ENCODE measurements at places on chromosomes 7 and 10.
A peak's percentile ranks its signal among the peaks of the same experiment; 100 is the strongest.

GRCh38 chr7:89401690-89402089 is 606.2 kb upstream of the TEX47 start:
- no peak overlapping the region for H3K27ac ChIP-seq
- no peak for DNase-seq
- H3K4me3 ChIP-seq: no peak overlapping the region
- no peaks in the 10 kb centered on the region for H3K36me3 ChIP-seq

GRCh38 chr7:147062897-147063296 is 946.3 kb downstream of the CNTNAP2 start:
- DNase-seq: no peak
- H3K4me3 ChIP-seq: no peak overlapping the region
- no peaks in the 10 kb centered on the region for H3K27me3 ChIP-seq
- H3K4me1 ChIP-seq: no peaks in the 10 kb centered on the region
- no peak overlapping the region for H3K27ac ChIP-seq

DNA sequence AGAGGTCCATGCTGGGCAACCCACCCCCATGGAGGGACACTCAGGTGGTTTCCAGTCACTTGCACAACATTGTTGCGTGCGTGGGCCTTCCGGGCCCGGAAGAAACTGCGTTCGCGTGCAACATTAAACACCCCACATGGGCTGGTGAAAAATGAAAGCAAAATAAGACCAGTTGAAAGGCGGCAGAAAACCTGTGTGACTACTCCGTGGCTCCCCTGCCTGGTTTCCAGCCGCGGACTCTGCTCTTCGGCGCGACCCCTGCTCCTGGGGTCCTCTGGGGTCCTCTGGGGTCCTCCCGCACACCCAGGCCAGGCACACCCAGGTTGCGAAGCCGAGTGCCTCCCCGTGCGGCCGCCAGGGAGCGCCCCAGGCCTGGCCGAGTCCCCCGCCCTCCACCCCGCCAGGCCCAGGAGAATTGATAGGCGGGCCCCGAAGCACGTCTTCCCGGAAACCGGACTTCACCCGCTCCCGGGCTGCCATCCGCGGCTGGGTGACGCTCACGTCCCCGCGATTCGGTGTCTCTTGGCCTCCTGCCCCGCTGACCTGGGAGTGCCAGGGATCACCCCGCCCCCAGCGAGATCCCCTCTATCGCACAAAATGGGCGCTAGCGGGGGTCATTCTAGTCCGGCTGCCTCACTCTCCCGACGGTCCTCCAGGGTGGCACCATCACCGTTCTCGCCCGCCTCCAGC is 1.9 kb upstream of the SH2D4B start:
- H3K27me3 ChIP-seq: 0 out of 2 replicates have a peak, but pooled peaks cover 3% of the 10 kb centered on the region
- peak overlapping the region; percentile 62 for H3K4me3 ChIP-seq
- peaks cover 8% of the 10 kb centered on the region for H3K4me1 ChIP-seq

DNA sequence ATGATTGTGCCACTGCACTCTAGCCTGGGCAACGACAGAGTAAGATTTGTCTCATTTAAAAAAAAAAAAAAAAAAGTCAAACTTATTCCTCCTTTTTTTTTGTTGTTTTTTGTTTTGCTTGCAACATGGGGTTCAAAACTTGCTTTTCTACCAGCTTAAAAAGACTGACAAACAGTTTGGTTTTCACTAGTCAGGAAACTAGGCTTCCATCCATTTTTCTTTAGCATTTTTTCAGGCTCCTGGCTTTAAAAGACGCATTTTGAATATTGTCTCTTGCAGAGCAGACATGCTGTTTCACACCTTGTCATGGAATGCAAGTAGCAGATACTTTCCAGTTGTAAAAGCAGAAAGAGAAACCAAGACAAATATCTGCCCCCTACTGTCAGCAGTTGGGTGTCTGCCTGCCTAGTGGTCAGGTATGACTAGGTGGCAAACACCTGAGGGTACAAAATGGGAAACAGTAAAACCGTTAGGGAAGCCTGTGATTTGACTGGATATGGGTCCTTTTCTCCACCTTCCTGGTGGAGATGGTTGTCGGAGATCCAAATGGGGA is 139.9 kb downstream of the CCDC71L start:
- H3K4me3 ChIP-seq: no peak overlapping the region
- H3K27me3 ChIP-seq: no peaks in the 10 kb centered on the region
- H3K4me1 ChIP-seq: no peaks in the 10 kb centered on the region
- peak; percentile 31 for DNase-seq
- H3K27ac ChIP-seq: no peak overlapping the region

GRCh38 chr7:47303695-47304453 is 278.0 kb downstream of the TNS3 start:
- H3K27me3 ChIP-seq: no peaks in the 10 kb centered on the region
- DNase-seq: no peak
- H3K27ac ChIP-seq: no peak overlapping the region
- H3K4me3 ChIP-seq: no peak overlapping the region
- H3K36me3 ChIP-seq: no peaks in the 10 kb centered on the region
- H3K4me1 ChIP-seq: no peaks in the 10 kb centered on the region

GRCh38 chr10:18703521-18703920 is 44.3 kb downstream of the ARL5B start:
- H3K27me3 ChIP-seq: no peaks in the 10 kb centered on the region
- H3K27ac ChIP-seq: no peak overlapping the region
- H3K36me3 ChIP-seq: no peaks in the 10 kb centered on the region
- no peaks in the 10 kb centered on the region for H3K4me1 ChIP-seq
- no peak overlapping the region for H3K4me3 ChIP-seq

- peaks cover 61% of the 10 kb centered on the region for H3K27me3 ChIP-seq
- peaks cover 5% of the 10 kb centered on the region for H3K4me1 ChIP-seq
- no peaks in the 10 kb centered on the region for H3K36me3 ChIP-seq
- DNase-seq: peak; percentile 37
- H3K27ac ChIP-seq: no peak overlapping the region
Observed at GRCh38 chr7:34357068-34357467, 300.9 kb upstream of the NPSR1 start.

DNA sequence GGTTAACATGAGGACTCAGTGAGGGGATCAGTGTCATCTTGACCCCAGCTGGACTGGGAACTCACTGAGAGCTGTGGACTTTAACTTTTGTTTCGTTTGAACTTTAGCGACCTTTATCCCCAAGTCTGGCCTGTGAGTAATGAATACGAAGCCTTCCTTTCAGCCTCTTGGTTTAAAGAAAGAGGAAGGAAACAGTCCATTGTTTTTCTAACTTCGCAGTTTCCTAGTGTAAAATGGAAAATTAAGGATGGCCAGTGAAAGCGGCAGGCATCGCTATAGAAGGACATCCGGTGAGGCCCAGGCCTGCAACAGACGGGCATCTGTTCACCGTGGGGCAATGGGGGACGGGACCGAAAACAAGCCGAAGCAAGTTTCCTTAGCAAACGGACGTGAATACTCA is 44.1 kb upstream of the ADO start:
- no peaks in the 10 kb centered on the region for H3K27me3 ChIP-seq
- peaks cover 7% of the 10 kb centered on the region for H3K4me1 ChIP-seq
- no peak overlapping the region for H3K27ac ChIP-seq
- DNase-seq: no peak

GRCh38 chr7:53111031-53111430 is 75.6 kb downstream of the POM121L12 start:
- H3K4me3 ChIP-seq: no peak overlapping the region
- no peaks in the 10 kb centered on the region for H3K27me3 ChIP-seq
- no peaks in the 10 kb centered on the region for H3K36me3 ChIP-seq
- no peak overlapping the region for H3K27ac ChIP-seq

DNA sequence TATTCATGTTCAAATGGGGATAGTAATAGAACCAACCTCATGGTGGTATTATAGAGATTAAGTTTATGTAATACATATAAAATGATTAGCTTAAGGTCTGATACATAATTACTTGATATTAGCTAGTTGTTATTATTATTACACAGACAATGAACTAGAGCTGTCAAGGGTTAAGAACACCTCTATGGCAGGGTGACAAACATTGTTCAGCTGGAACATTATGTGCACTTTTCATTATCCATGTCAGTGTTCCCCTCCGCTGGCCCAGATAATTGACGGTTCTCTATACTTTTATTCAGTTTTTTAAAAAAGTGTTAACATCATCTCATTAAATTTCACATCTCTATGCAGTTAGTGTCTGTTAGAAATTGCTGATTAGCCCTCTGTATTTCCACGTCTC is 142.1 kb downstream of the CDK14 start:
- no peaks in the 10 kb centered on the region for H3K36me3 ChIP-seq
- no peak for DNase-seq
- no peaks in the 10 kb centered on the region for H3K27me3 ChIP-seq
- H3K4me3 ChIP-seq: no peak overlapping the region
- H3K4me1 ChIP-seq: no peaks in the 10 kb centered on the region

- no peaks in the 10 kb centered on the region for H3K27me3 ChIP-seq
- H3K36me3 ChIP-seq: no peaks in the 10 kb centered on the region
- no peak overlapping the region for H3K4me3 ChIP-seq
- DNase-seq: no peak
Observed at GRCh38 chr7:143434660-143435059, 8.6 kb upstream of the TAS2R60 start.

- H3K27ac ChIP-seq: peak overlapping the region; percentile 70
- H3K4me1 ChIP-seq: peaks cover 25% of the 10 kb centered on the region
- no peaks in the 10 kb centered on the region for H3K27me3 ChIP-seq
- no peak overlapping the region for H3K4me3 ChIP-seq
Observed at GRCh38 chr7:71348821-71349681, 217.1 kb downstream of the GALNT17 start.

DNA sequence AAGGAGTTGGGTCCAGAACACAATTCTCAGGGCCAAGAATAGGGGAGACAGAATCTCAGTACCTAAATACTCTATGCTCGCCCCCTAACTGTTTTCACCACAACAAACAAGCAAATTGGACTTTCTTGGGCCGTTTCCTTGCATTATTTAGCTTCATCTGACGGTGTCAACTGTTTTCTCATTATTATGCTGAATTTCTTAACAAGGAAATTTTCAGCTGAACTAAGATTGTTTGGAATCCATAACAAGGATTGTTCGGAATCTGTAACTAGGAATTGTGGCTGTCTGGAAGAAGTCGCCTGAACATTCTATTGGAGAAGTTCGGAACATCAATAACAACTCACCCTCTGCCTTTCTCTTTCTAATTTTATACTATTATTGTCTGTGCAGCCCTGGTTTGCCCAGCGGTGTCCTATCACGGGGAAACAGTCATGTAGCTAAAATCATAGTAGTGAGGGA is 15.5 kb upstream of the DLX6 start:
- no peak overlapping the region for H3K27ac ChIP-seq
- H3K36me3 ChIP-seq: no peaks in the 10 kb centered on the region
- DNase-seq: no peak
- H3K27me3 ChIP-seq: peaks cover 100% of the 10 kb centered on the region
- H3K4me3 ChIP-seq: peak overlapping the region; percentile 43

DNA sequence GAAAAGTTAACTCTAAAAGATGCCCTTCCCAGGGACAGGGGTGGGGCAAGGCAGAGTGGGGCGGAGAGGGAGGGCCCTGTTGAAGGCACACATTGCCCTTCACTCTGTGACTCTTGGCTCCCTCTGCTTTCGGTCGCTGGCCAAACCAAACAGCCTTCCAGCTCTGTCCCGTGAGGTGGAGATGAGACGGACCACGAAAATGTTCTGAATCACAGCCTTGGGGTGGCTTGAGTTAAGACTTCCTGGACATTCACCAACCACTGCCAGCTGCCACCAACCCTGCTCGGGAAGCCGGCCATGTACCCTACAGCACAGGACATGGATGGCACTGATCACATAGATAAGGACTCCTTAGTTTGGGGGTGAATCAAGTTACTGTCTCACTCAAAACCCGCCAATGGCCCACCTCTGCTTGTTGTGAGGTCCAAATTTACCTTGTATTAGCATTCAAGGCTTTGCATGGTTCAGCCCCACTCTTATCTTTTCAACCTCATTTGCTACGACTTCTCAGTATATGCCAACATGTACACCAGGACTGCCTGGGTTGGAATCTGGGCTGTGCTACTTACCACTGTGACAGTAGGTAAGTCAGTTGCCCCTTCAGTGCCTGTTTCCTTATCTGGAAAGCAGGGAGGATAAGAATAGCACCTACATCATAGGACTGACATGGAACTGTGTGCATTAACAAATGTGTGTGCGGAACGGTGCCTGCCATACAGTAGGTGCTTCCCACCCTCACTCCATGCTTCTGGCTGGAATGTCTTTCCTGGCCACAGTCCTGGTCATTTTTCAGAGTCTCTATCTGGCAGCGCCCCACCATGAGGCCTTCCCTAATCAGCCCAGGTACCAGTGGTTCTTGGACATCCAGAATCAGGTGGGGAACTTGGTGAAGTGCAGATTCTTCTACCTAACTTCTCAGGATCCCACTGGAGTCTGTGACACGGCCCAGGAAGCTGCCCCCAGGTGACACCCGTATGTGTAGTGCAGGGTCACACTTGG is 28.0 kb downstream of the ITPRIP start:
- DNase-seq: no peak
- no peak overlapping the region for H3K27ac ChIP-seq
- no peaks in the 10 kb centered on the region for H3K36me3 ChIP-seq

DNA sequence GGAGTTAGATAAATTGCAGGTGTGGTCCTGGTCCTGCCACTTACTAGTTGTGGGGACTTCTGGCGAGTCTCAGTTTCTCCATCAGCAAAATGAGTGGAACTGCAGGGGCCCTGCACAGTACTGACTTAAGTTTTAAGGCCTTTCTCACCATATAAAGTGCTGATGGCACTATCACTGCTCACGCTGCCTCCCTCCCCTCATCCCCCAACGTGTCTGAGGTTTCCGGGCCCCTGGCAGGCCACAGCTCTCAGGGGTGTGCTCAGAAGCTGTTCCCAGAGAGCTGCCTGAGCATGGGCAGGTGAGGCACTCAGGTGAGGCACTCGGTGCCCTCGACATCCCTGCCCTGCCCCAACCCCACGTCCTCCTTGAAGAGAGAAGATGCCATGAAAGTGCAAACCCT is 74.2 kb downstream of the VOPP1 start:
- no peaks in the 10 kb centered on the region for H3K36me3 ChIP-seq
- no peak overlapping the region for H3K27ac ChIP-seq
- no peak for DNase-seq

DNA sequence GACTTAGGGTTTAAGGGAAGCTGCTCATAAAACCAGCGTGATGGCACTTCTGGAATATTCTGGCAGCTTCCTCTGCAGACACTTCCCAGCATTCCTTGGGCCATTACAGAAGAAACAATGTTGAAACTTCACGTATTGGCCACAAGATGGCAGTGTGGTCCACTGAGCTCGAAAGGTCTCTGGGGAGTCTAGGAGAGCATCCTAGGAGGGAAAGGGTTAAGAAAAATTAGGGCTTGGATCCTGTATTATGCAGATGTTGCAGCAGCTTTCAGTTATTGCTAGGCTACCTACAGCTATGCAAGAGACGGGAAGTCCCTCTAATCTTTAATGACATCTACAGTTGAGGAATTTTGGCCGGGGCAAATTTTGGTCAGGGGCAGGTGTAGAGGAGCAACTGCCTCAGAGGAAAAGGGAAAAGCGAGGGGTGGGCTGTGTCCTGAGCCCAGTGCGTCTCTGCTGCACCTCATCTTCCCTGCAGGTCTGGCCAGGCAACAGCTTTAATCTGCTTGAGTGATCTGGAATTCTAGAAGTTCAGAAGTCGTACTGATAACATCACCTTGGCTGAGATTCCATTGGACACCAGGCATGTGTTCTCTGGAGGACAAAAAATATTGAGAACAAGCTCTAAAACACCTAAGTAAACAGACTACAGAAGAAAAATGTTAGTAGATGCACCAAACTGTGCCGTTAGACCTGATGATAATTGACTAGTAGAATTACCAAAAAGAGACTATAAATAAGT is 220.8 kb upstream of the PRSS58 start:
- H3K4me1 ChIP-seq: no peaks in the 10 kb centered on the region
- H3K4me3 ChIP-seq: no peak overlapping the region
- peak; percentile 65 for DNase-seq
- H3K36me3 ChIP-seq: no peaks in the 10 kb centered on the region
- H3K27ac ChIP-seq: no peak overlapping the region
